ENCODE measurements at places on chromosomes 11 and 22. TPM values are rescaled to one million over a fixed set of nuclear protein-coding genes. Genes with fewer than 3 reads are reported as not detected.

GRCh38 chr11:30049214-30049613, 32.4 kb upstream of the KCNA4 start:
- no peaks in the 10 kb centered on the region for H3K36me3 ChIP-seq
- H3K27ac ChIP-seq = no peak overlapping the region
- H3K4me1 ChIP-seq = no peaks in the 10 kb centered on the region

DNA sequence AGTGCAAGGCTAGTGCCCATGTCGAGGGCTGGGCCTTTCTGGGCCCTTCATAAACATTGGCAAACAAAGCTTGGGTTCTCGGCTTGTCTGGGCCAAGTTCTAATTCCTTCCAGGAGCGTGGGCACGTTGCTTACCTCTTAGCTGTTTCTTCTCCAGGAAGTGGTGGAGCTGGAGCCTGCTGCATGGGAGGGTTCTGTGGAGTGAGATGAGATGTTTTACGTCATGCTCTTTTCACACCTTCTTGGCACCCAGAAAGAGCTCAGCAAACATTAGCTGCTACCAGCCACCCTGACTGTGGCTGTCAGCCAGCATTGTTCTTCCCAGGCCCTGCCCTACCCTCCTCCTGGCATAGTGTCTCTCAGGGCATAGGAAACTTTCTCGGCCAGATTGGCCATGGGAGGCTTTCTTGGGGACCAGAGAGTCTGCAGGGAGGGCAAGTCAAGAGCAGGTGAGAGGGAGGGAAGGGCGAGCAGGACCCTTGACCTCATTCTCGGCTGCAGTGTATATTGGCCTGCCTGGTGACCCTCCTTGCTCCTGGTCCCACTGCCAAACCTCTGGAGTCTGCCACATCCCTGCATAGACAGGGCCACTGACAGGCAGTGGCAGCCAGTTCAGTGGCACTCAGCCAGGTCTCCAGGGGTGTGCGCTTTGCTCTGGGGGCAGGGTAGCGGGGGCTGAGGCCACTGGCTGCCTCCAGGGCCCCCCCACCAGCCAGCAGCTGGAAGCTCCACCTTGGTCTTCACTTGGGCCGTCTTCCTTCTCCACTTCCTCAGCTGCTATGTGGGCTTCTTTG, 98.8 kb downstream of the BCR start:
- no peak overlapping the region for H3K4me3 ChIP-seq
- H3K4me1 ChIP-seq = peaks cover 39% of the 10 kb centered on the region
- no peaks in the 10 kb centered on the region for H3K27me3 ChIP-seq
- H3K36me3 ChIP-seq = peaks cover 84% of the 10 kb centered on the region
- DNase-seq = peak; percentile 92

Gene MFRP
- total RNA-seq = not detected

Gene C11orf16
- not detected for total RNA-seq

GRCh38 chr11:2153581-2154194, 7.3 kb downstream of the INS start:
- H3K4me1 ChIP-seq = peaks cover 4% of the 10 kb centered on the region
- H3K4me3 ChIP-seq = no peak overlapping the region
- H3K36me3 ChIP-seq = no peaks in the 10 kb centered on the region

DNA sequence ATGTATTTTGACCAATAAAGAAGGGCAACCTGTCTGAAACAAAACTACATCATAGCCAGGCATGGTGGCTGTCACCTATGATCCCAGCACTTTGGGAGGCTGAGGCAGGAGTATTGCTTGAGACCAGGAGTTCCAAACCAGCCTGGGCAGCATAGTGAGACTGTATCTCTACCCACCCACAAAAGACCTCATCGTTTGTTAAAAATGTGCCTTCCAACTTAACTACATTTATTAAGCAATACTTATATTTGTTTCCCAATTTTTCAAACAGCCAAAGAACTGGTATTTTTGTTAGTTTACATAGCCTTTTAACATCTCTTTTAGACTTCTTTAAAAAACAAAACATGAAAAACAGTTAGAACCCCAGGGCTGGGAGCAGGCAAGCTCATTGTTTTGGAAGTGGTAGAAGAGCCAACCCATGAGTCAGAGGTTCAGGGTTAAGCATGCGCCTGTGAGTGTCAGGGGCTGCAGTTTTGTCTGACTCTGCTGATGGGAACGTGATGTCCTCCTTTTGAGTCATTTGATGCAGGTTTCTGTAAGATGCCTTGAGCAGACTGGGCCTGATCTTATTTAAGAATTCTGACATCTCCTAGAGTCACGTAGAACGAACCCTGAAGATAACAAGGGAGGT, 53.9 kb upstream of the CRTAM start:
- H3K36me3 ChIP-seq = peaks cover 20% of the 10 kb centered on the region
- H3K4me1 ChIP-seq = peaks cover 9% of the 10 kb centered on the region
- H3K27me3 ChIP-seq = no peaks in the 10 kb centered on the region
- DNase-seq = no peak
- peak overlapping the region; percentile 46 for H3K27ac ChIP-seq

DNA sequence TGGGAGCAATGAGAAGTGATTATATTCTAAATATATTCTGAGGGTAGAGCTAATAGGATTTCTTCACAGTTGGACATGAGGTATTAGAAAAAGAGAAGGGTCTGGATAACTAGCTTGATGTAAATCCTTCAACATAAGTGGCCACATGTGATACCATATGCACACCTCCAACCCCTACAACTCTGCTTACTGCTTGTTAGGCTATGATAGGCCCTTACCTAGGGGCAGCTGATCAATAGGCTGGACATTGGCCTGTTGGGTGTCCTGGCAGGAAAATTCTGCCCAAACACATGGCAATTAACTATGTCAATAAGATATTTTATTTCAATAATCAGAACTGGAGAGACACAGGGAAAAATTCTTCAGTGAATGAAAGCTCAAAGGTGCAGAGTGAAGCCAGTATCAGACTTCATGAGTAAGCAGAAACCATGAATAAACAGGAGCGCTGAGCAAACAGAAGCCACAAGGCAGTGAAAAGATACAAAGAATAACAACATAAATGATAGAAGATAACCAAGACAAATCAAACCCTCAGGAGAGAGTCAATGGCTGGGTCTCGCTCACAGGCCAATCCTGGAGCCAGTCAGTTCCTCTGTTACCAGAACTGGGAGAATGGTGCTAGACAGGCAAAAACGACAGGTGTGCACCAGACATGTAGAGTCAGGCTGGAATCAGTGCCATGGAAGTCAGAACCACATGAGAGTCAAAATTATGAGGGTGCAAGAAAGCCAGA, 46.3 kb upstream of the PSMA1 start:
- DNase-seq = no peak
- H3K4me3 ChIP-seq = no peak overlapping the region
- no peaks in the 10 kb centered on the region for H3K4me1 ChIP-seq

Gene PARVA
- 43.2 TPM for total RNA-seq

Gene GRAMD4
- 34.2 TPM for total RNA-seq

Gene CASP12
- total RNA-seq = 5.3 TPM

DNA sequence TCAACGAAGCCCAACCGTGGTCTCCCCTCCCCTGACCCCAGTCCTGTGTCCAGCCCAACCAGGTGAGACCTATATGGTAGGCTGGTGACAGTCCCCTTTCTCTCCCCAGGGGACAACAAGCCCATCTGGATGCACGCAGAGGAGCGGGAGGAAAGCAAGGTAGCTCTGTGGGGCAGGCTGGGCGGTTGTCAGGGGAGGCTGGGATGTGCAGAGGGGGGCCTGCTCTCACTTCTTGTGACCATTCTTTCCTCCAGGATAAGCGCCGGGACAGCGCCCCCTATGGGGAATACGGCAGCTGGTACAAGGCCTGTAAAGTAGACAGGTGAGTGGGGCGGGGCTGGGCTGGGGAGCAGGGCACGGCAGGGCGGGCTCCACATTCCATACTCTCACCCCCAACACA, 3.5 kb upstream of the RAB1B start:
- H3K27ac ChIP-seq = no peak overlapping the region
- H3K4me1 ChIP-seq = peaks cover 29% of the 10 kb centered on the region
- no peaks in the 10 kb centered on the region for H3K27me3 ChIP-seq
- H3K36me3 ChIP-seq = peaks cover 25% of the 10 kb centered on the region
- no peak overlapping the region for H3K4me3 ChIP-seq

DNA sequence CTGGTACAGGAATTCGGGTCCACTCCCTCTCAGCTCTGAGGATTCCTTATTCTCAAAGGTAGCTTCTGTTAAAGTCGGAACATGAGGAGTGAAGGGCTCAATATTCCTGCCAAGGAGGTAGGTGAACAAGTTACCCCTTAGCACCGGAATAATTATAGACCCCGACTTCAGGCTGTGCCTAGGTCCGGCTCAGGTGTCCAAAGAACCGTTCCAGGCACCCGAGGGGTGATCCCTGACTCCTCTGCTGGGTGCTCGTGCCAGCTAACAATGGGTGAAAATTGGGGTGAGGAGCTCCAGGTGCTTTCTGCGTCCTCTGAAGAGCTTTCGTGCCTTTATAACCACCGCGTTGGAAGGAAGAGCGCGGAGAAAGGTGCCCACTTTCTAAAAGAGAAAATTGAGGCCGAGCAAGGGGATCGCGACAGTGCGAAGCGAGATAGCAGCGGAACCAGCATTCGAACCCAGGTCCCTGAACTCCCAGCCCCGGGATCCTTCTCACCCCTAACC, 393 bp downstream of the CYB561A3 start:
- H3K4me3 ChIP-seq = peak overlapping the region; percentile 78
- no peak for DNase-seq
- peaks cover 21% of the 10 kb centered on the region for H3K4me1 ChIP-seq
- H3K36me3 ChIP-seq = peaks cover 26% of the 10 kb centered on the region

- H3K27me3 ChIP-seq = no peaks in the 10 kb centered on the region
- peak overlapping the region; percentile 77 for H3K27ac ChIP-seq
- peaks cover 37% of the 10 kb centered on the region for H3K4me1 ChIP-seq
These were observed 34.0 kb upstream of the A4GALT start for GRCh38 chr22:42754658-42755057.

Gene POTEH
- not detected for total RNA-seq

DNA sequence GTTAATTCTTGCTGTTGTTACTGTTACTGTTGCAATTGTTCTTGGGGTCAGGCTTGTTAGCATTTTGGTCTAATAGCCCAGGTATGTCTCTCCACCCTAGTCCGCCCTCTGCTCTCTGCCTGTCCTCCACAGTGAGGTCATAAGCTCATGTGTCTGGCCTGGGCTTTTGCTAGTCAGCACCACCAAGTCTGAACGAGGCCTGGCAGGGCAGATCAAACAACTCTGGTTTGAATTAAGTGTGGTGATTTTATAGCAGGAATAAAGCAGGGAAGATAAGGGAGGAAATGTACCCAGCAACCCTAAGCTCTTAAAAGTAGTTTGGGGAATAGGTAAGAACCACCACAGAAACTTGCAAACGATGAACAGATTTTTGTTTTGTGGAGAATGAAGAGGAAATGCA, 98.7 kb downstream of the ABTB2 start:
- peaks cover 6% of the 10 kb centered on the region for H3K4me1 ChIP-seq
- no peaks in the 10 kb centered on the region for H3K27me3 ChIP-seq

- no peaks in the 10 kb centered on the region for H3K36me3 ChIP-seq
These were observed 160.5 kb downstream of the DDX10 start for GRCh38 chr11:108825381-108825780.

DNA sequence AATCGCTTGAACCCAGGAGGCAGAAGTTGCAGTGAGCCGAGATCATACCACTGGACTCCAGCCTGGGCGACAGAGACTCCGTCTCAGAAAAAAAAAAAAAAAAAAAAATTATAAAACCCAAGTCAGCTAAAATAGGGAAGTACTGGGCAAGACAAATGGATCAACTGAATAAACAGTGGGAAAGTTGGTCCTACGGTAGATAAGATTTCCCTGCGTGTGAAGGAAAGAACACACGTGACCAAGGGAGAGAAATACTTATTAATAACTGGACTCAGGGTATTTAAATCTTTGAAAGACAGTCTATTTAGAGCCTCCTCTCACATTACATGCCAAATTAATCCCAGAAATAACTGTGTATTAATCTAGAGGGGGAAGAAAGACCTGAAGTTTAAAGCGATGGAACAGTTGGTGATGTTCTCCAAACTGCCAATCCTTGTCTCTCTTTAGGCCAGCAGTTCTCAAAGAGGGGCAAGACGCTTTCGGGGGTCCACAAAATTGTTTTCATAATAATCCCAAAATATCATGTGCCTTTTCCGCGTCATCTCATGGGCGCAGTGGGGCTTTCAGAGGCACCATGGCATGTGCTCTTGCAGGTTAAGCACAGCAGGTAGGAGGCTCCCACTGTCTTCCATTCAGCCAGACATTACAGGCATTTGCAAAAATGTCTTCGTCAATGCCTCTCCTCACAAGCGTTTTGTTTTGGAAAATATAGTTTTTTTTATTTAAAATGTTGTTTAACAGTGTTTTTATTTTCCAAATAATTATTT, 6.6 kb downstream of the RTL6 start:
- DNase-seq = no peak
- peaks cover 29% of the 10 kb centered on the region for H3K36me3 ChIP-seq
- H3K27me3 ChIP-seq = no peaks in the 10 kb centered on the region
- peaks cover 8% of the 10 kb centered on the region for H3K4me1 ChIP-seq
- no peak overlapping the region for H3K4me3 ChIP-seq

DNA sequence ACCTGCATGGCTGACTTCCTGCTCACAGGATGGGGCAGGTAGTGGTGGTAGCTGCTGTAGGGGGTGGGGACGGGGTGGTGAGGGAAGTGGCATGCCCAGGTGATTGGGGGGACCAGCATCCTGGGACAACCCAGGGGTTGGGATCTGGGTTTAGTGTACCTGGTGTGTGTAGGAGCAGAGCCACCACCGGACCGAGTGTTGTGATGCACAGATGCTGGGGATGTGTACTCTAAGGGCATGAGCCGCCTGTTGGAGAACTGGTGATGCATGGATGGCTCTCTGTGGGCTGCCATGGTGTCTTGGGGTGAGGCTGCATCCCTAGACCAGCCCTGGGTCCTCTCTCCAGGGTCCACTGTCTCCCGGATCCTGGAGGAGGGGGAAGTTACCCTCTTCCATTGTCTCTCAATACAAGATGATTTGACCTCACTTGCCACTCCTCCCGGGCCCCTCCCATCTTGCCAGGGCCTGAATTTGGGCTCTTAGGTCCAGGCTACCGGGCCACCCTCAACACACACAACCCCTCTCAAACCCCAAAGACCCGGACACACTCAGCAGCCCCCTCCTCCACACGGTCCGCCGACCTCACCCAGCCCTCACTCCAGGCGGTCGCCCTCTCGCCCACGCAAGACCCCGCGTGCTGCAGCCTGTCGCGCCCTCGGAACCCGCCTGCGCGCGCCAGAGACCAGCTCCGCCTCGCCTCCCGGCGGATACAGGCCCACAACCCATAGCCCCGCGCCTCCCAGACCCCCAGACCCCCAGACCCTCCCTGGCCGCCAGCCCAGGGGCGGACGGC, 619 bp downstream of the LRRC75B start:
- H3K27me3 ChIP-seq = no peaks in the 10 kb centered on the region
- peaks cover 26% of the 10 kb centered on the region for H3K36me3 ChIP-seq
- H3K27ac ChIP-seq = peak overlapping the region; percentile 52
